Cardiac fibroblast (primary cell): ENCODE measurements at places on chromosomes 7 and 10.

DNA sequence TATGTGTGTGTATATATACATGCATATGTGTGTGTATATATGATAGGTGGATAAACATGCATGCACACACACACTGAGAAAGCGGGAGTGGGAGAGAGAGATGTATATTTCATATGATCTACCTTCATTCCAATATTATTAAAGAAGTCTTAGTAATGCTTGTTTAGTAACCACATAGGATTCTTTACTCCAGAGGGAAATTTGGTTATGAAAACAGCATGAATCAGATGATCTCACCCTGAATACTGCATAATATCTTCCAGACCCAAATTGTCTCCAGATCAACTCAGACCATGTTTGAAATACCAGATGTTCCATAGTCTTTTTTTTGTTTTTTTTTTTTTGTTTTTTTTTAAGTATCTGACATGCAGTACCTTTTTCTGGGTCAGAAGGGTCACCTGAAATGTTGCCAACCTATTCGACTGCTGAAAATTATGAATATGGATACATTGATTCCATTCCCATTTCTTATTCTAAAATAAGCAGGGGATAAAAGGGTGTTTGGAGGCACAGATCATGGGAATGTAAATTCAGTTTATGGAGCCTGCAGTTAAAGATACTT lies 17.4 kb downstream of the TES start:
- DNase-seq = peak; percentile 61

DNA sequence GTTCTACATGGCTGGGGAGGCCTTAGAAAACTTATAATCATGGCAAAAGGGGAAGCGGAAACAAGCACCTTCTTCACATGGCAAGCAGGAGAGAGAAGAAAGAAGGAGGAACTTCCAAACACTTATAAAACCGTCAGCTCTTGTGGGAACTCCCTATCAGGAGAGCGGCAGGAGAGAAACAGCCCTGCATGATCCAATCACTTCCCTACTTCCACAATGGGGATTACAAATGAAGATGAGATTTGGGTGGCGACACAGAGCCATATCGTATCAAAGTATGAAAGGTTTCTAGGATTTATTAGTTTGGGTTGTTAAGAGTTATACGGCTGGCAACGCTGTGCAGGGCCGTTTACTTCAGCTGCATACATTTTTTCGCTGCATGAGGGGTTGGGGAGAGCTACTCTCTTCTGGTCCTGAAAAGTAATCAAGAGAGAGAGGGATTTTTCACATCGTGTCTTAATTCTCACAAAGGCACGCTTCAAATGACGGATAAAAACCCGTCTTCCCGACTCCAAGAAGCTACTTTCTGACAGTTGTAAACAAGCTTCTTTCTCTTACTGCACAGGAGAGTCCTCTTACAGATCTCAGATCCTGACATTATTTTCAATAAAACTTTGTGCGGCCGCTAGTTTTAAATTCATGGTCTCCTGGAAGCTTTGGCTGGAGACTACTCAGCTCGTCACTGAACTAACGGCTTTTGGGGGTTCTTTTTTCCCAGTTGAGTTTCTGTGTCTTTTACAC lies 751 bp upstream of the GTPBP10 start:
- peak; percentile 61 for DNase-seq

DNA sequence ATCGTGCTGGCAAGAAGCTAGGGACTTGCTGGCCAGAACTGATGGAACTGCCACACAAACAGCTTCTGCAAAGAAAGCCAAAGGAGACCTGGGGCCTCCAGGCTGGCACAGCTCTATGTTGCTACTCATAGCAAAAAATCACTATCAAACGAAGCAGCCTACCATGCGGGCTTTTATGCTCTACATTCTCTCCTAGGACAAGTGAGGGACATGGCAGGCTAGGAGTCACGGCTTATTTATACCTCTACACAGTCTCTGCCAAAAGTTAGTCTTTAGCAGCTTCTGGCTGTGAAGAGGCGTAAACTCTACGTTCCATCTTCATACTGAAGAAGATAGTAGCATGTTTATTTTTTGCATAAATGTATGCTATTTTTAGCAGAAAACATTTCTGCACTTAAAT lies 35.4 kb downstream of the CDCA7L start:
- DNase-seq = no peak

- DNase-seq = no peak
These were observed 63.3 kb upstream of the PDLIM1 start for GRCh38 chr10:95354110-95354509.

DNA sequence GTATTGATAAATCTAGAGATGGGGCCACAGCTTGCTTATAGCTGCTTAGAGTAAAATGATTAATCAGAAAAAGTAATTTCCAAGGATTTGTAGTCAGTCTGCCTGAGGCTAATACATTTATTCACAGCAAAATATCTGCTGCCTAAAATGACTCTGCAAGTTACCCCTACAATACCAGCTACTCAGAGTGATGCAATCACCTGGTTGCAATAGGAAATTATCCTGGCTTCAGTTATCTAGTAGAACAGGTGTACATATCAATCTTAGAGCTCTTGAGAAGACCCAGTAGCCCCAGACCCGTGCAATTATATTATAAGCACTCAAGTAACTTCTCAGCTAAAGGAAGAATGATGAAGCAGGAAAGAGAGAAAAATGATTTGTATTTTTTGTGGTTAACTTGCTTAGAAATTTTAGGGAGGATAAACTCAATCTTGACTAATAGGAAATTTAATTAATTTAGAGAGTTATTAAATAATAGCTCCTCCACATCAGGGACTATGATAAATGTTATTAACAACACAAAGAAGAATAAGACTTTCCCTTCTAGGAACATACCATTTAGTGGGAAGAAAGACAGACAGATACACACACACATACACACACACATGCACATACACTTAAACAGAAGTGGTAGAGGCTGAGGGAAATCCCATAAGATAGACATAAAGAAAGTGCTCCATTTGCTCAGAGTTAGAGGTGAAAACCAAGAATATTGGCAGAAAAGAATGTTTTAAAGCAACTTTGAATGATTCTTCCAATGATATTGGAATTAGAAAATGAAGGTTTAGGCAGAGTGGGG lies 140.4 kb upstream of the PRSS1 start:
- DNase-seq = no peak

GRCh38 chr7:50554431-50555322 lies 10.5 kb downstream of the DDC start:
- DNase-seq = no peak

GRCh38 chr10:76337641-76338040 lies 906.2 kb downstream of the LRMDA start:
- DNase-seq = peak; percentile 66

DNA sequence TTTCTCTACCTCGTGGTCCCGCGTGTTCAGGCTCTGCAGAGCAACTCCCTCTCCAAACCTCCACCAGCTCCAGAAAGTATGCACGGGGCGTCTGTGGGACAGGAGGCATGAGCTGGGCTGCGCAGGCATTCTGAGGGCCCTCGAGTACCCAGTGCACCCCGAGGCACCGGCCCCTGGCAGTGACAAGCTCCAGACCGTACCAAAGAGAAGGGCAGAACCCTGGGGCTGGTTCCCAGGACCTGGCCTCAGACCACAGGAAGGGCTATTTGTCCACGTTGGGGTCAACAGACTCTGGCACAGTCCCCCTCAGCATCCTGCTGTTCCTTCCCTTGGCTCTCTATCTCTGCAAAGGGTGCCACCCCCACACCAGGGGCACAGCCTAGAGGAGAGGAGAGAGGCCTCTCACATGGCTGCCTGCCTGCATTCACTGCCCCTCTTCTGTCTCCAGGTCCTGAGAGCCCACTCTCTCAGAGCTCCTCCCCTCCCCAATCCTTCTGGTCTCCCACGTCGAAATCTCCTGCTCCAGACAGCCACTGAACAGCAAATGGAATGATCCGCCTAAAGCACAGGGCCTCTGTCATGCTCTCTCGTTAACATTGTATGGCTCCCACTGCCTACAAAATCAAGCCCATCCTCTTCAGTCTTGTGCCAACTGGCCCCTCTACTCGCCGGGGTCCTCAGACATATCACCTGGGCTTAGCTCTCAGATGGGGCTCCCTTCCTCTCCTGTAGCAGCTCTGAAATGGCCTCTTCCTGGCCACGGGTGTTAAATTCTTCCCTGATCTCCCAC lies 96.3 kb downstream of the OAT start:
- no peak for DNase-seq

- no peak for DNase-seq
These were observed 4.8 kb downstream of the IFIT2 start for GRCh38 chr10:89306434-89307268.

DNA sequence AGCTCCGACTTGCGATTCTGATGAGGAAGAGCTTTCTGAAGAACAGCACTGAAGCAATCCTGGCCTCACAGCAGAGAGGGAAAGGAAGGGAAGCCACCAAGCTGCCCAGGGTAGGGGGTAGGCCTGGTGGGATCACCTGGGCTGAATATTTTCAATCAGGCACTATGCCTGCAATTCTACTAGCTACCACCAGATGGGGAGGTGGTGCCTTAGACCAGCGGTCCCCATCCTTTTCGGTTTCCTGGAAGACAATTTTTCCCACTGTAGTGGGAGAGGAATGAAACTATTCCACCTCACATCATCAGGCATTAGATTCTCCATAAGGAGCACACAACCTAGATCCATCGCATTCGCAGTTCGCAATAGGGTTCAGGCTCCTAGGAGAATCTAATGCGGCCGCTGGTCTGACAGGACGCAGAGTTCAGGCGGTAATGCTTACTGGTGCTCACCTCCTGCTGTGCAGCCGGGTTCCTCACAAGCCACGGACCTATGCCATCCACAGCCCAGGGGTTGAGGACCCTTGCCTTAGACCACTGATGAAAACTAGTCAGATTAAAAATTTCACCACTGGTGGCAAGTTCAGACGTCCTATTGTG lies 2.7 kb downstream of the LRRC20 start:
- peak; percentile 32 for DNase-seq

DNA sequence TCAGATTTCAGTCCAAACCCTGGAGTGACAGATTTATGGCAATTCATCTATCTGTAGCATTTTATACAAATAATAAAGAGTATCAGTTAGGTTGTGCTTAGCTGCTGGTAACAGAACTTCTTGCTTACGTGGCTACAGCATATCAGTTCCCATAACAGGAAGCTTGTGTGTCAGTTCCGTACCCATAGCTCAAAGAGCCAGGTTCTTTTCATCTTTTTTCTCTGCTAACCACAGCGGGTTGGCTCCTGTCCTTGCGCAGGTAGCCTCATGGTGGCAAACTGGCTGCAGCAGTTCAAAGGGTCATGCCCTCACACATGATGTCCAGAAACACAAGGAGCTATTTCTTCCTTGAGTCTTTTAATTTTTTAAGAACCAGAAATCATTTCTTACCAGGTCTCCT lies 1041.8 kb downstream of the GATA3 start:
- DNase-seq = no peak

DNA sequence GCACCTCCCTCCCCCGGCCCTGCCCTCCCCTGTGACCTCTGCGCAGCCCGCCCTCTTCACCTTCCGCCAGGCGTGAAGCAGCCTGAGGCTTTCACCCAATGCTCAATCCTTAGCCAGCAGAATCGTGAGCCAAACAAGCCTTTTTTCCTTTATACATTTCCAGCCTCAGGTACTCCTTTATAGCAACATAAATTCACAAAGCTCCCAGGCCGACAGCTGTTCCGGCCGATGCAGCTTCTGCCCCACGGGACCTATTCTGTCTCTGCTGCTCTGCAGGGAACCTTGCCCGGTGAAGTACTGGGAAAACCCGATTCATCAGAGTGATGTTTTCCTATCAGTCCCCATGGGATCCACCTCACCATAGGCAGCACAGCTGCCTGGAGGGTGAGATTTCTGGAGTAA lies 87.4 kb downstream of the CHST15 start:
- DNase-seq = peak; percentile 52
